ENCODE measurements at places on chromosomes 13 and 19. TPM values are rescaled to one million over a fixed set of nuclear protein-coding genes. Genes with fewer than 3 reads are reported as not detected.

The PLEKHA4 gene
- 10.4 TPM for total RNA-seq

The LILRB1 gene
- total RNA-seq, result not detected

The SIGLEC14 gene
- not detected for total RNA-seq

The ARL11 gene
- total RNA-seq, result under 0.01 TPM

The SOX1 gene
- total RNA-seq, result not detected

The TMEM59L gene
- 0.96 TPM for total RNA-seq

The CDC42EP5 gene
- total RNA-seq, result 5.2 TPM

The CCDC70 gene
- not detected for total RNA-seq

The PSG7 gene
- total RNA-seq, result under 0.01 TPM

The MBD3L2 gene
- not detected for total RNA-seq

The PRRG2 gene
- 1.1 TPM for total RNA-seq

The ZFR2 gene
- not detected for total RNA-seq

The KLK10 gene
- total RNA-seq, result not detected

The ACP7 gene
- total RNA-seq, result 1.7 TPM

The GRK1 gene
- not detected for total RNA-seq

The SHANK1 gene
- total RNA-seq, result 7.6 TPM

The C19orf67 gene
- not detected for total RNA-seq

The KCNRG gene
- 2.9 TPM for total RNA-seq

The PSG11 gene
- under 0.01 TPM for total RNA-seq

The NKPD1 gene
- total RNA-seq, result 0.56 TPM

The IL27RA gene
- total RNA-seq, result 1.5 TPM

The ZNF507 gene
- total RNA-seq, result 8.2 TPM

The ERCC2 gene
- total RNA-seq, result 50.2 TPM

The TSPAN16 gene
- total RNA-seq, result not detected

The USE1 gene
- total RNA-seq, result 18.0 TPM

The DOCK6 gene
- 16.3 TPM for total RNA-seq

The ZNF813 gene
- 4.2 TPM for total RNA-seq

The CYP2B6 gene
- not detected for total RNA-seq

The RFXAP gene
- 1.2 TPM for total RNA-seq

The EXOC3L2 gene
- 0.28 TPM for total RNA-seq

The NOVA2 gene
- under 0.01 TPM for total RNA-seq

The CGB8 gene
- not detected for total RNA-seq

The KLF12 gene
- 13.2 TPM for total RNA-seq

The C19orf73 gene
- 0.85 TPM for total RNA-seq

The LRRC63 gene
- 0.28 TPM for total RNA-seq

The PEAK3 gene
- not detected for total RNA-seq

The ZSCAN1 gene
- total RNA-seq, result not detected

The ZNF135 gene
- 3.8 TPM for total RNA-seq

The MISP3 gene
- 0.19 TPM for total RNA-seq

The ADGRE1 gene
- not detected for total RNA-seq

The ZNF429 gene
- total RNA-seq, result 6.8 TPM

The SLC46A3 gene
- total RNA-seq, result 2.1 TPM

The FAM174C gene
- total RNA-seq, result 22.8 TPM

The TUBA3C gene
- not detected for total RNA-seq

Measured in regular cardiac myocyte (primary cell).